Heart right ventricle (tissue), 16 donors: ENCODE measurements at places on chromosomes 6 and 20. TPM values are rescaled to one million over a fixed set of nuclear protein-coding genes. Genes with fewer than 3 reads are reported as not detected.

DNA sequence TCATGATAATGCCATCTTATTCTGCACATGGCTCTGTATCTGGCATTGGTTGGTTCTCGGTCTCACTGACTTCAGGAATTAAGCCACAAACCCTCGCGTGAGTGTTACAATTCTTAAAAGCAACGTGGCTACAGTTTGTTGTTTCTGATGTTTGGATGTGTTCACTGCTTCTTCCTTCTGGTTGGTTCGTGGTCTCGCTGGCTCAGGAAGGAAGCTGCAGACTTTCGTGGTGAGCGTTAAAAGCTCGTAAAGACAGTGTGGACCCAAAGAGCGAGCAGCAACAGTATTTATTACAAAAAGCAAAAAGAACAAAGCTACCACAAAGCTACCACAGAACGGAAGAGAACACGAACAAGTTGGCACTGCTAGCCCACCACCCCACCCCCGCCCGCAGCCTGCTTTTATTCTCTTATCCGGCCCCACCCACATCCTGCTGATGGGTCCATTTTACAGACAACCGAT, 51.1 kb downstream of the MYLIP start:
- DNase-seq, result no peak

GRCh38 chr20:19440660-19441527, 228.5 kb downstream of the SLC24A3 start:
- no peak for DNase-seq

DNA sequence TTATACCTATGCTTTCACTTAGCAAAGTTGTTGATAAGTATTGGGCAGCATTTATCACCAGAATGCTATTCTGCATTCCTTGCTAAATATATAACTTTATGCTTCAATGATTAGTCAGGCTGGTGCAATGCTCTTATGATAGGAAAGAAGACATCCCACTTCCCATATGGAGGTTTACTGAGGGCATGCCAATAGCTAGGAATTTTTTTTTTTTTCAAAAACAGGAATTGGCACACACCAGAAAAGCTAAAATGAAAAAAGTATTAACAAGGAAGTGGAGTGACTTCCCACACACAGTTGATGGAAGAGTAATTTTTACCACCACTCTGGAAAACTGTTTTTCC, 90.8 kb downstream of the FRK start:
- no peak for DNase-seq

DNA sequence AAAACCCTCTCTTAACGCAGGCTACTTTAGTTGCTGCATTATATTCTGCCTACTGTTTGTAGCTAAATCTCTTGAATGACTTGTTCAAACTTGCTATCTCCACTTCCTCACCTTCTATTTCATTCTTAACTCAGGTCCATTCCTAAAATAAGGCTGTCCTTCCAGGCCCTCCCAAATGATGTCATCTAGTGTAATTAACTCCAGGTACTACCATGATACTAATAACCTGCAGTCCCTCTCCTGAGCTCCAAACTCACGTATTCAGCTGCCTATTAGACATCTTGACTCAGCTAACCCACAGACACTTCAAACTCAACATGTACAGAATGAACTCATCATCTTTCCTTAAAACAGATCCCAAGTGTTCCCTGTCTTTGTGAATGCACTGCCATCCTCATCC, 10.5 kb upstream of the TOP1 start:
- DNase-seq, result no peak

Gene HAO1
- not detected for total RNA-seq

- no peak for DNase-seq
Measured at GRCh38 chr6:130756824-130757223, 70.4 kb upstream of the SMLR1 start.

- DNase-seq, result no peak
Measured at GRCh38 chr20:5592823-5593739, 157.1 kb upstream of the SHLD1 start.

Gene FAM83D
- 0.49 TPM for total RNA-seq

Gene EYA2
- total RNA-seq, result 0.26 TPM

DNA sequence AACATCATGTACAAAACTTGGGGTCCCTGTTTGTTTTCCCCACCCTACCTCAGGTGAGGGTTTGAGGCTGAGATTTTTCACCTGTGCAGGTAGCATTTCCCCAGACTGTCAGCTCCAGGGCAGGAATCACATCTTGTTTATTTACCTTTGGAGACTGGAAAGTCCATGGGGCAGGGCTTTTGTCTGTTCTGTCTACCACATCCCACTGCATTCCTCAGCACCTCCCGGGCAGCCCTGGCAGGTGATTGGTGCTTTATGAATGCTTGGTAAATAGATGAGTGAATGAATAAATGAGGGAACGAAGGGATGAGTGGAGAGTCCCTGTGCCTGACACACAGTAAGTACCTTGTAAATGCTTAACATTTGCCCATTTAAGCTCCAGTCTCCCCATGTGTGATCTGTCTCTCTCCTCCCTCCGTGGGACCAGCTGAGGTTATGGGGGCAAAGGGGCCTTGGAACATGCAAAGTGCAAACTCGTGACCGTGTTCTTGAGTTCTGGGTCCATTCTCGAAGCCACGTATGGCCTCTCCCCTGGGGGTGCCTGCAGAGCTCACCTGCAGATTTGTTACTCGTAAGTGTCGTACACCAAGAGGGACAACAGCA, 69.7 kb upstream of the PMEPA1 start:
- DNase-seq, result no peak

GRCh38 chr6:105459049-105459448, 56.2 kb upstream of the PREP start:
- DNase-seq, result no peak

Gene C20orf202
- total RNA-seq, result not detected

DNA sequence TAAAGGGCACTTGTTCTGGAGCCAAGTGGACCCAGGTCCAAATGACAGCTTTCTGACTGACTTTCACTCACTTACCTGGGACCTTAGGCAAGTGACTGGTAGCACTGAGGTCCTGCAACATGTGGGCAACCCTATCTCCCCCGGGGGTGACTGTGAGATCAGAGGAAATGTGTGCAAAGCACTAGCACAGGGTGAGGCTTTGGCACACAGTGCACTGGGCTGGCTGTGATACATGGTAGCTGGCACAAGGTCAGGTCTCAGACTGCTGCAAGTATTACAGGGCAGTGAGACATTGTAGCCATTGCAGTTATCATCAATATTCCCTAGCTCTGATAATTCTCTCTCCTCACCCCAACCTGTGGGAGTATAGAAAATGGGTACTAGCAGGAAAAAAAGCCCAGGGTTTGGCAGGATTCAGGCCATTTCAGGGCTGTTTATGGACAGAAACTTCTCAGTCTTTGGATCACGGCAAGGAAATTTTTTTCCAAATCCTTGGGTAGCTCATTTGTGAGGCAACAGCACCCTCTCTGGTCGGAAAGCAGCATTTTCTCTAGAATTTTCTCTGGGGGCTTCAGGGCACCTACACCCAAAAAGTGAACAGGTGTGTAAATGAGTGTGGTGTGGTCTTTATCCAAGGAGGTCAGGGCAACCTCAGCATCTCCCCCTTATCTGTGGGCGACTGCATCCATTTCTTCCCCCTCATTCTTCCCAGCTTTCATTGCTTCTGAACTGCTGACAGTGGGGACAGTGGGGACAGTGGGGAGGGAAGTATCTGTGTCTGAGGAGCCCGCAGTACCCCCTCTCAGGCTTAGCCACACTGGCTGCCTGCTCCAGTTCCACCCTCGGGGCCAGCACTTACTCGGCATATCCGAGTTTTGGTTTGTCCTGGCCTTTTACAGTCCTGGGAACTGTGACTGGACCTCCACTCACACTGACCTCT, 148.7 kb upstream of the PHACTR3 start:
- peak; percentile 28 for DNase-seq

- DNase-seq, result no peak
Measured at GRCh38 chr20:6238421-6238820, 115.6 kb upstream of the FERMT1 start.

GRCh38 chr20:54123587-54124180, 50.1 kb downstream of the CYP24A1 start:
- DNase-seq, result no peak

DNA sequence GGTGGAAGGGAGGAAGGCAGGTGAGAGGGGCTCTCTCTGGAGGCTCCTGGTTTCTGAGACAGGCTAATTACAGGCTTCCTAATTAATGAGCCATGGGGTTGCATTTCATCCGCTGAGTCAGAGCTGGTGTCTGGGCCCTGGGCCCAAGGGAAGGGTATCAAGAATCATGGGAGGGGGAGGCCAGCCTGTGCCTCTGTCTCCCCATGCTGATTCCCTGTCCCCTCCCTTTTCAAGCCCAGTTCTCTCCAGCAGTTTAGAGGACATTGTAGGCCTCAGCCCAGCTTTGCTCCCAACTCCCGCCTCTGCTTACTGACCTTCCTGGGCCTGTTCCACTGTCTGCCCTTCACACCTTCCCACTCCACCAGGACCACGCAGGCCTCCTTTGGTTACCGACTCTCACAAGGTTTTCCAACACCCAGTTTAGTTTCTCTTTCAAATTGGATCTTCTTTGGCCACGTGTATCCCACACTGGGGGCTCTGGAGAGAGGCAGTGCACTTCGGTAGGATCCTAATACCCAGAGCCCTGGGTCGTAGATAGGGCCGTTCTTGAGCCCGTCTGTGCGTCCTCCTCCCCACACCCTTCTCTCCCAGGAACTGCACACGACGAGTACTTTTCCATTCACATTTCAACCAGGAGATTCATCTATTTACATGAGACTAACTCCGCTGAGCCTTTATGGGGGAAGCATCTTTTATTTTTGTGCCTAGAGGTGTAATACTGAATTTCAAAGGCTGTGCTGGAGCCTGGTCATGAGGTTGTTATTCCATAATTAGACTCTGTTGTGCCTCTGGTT, 18.2 kb upstream of the AVP start:
- no peak for DNase-seq

- DNase-seq, result no peak
Measured at GRCh38 chr6:78533426-78533825, 333.9 kb upstream of the IRAK1BP1 start.

GRCh38 chr6:43951063-43951755, 176.0 kb downstream of the MRPL14 start:
- peak; percentile 68 for DNase-seq

DNA sequence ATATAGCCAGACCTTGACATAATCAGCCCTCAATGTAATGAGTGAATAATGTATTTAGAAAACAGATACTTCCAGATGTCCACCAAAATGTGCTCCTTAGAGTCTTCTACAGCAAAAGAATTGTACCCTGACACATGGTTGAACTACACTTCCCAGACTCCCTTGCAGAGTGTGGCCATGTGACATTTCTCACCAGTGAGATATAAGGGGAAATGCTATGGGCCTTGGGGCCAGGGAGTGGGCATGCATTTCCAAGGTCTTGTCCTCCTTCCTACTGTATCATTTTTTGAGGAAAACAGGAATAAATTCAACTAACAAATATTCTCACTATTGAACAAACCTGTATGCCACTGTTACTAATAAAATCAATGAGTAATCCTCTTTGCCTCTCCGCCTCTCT, 211.4 kb upstream of the SMLR1 start:
- no peak for DNase-seq

GRCh38 chr6:51613558-51613957, 473.9 kb downstream of the PKHD1 start:
- DNase-seq, result no peak

Gene METTL24
- 2.1 TPM for total RNA-seq

GRCh38 chr20:21105429-21106170, 558 bp downstream of the LINC00237 start:
- DNase-seq, result no peak

GRCh38 chr6:46876126-46876525, 45.6 kb downstream of the ADGRF5 start:
- peak; percentile 37 for DNase-seq

DNA sequence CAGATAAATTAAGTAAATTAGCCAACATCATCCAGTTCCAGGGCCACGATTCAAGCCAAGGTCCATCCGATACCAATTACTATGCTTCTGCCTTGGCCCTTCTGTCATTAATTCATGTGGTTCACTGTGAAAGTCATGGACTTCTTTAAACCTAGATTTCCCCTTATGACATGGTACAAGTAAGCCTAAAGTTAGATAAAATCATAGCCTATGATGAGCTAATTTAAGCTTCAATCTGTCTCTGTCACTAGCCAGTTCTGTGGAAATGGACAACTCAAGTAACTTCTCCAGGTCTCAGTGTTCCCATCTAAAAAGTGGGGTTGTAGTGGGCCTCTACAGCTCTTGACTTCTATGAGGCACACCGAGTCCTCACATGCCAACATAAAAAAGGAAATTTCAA, 225.5 kb upstream of the MARCKS start:
- DNase-seq, result no peak

Gene C20orf96
- total RNA-seq, result 4.0 TPM

DNA sequence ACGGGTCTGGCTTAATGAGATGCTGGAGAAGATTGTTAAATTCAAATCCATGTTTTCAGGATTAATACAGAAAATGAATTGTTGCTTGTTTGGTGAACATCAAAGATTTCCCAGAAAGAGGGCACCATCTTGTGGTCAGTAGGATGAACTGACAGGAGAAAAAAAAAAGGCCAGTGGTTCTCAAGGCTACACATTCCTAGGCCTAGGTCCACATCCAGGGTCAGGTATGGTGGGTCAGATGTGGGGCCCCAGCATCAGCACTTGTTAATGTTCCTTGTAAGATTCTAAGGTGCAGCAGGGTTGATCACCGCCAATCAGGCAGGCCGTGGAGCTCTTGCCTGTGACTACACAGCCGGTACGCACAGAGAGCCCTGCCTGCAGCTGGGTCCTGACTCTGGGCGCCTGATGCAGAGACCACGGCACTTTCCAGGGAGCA, 34.0 kb upstream of the FOXO3 start:
- DNase-seq, result no peak

Gene LINC00237
- not detected for total RNA-seq

- DNase-seq, result no peak
Measured at GRCh38 chr6:142478117-142478516, 176.3 kb downstream of the ADGRG6 start.

DNA sequence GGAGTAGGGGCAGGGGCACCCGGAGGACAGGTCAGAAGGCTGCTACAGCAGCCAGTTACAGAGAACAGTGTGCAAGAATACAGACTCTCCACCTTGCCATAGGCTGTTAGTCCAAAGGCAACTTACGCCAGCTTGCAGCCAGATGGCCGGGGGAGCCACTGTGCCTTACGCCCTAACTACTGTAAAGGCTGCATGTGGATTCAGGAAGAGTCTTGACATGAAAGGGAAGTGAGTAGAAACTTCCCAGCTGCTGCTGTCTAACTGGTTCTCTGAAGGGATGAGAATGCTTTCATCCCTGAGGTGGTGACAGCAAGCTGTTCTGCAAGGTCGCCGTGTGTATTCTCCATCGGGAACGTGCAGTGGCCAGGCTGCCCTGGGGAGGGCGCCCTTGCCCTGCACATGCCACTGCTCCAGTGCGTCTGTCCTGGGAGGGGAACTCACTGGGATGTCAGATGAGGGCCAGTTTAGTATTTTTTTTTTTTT, 46.1 kb downstream of the LYRM4 start:
- DNase-seq, result peak; percentile 34

GRCh38 chr6:58290177-58290576, 972.7 kb downstream of the PRIM2 start:
- no peak for DNase-seq

Gene GJA1
- 298 TPM for total RNA-seq

GRCh38 chr6:7087066-7087465, 20.7 kb upstream of the RREB1 start:
- no peak for DNase-seq

GRCh38 chr6:2734488-2735166, 16.1 kb downstream of the MYLK4 start:
- DNase-seq, result no peak

Gene LY6G6F
- not detected for total RNA-seq
